ENCODE measurements at places on chromosomes 3 and 15.
A peak's percentile ranks its signal among the peaks of the same experiment; 100 is the strongest.

DNA sequence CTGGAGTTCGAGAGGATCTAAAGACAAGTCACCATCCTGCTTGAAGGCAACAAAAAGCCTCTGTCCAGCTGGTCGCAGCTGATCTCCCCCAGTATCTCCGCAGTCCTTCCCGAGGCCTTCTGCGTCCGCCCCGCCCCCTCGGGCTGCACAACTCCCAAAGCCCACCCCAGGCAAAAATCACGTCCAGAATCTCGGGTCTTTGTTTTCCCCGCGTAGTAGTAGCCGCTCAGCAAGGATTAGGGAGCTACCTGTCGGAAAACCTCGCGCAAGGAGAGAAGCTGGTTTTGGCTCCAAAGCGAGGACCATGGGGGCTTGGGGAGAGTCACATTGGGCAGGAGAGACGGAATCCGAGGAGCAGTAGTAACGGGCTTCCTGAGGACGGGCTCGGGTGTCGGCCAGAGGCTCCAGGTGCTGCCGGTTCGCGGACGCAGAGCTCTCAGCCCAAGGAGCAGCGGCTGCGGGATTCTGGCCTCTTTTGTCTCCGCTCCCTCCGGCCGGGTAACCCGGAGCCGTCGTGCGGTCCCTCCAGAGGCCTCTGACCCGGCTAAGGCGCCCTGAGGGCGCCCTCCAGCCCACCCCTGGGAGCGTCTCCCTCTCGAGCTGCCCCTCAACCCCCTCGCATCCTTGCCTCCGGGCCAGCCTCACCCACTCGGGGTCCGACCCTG is 401 bp downstream of the ZSCAN29 start:
- no peak for DNase-seq

DNA sequence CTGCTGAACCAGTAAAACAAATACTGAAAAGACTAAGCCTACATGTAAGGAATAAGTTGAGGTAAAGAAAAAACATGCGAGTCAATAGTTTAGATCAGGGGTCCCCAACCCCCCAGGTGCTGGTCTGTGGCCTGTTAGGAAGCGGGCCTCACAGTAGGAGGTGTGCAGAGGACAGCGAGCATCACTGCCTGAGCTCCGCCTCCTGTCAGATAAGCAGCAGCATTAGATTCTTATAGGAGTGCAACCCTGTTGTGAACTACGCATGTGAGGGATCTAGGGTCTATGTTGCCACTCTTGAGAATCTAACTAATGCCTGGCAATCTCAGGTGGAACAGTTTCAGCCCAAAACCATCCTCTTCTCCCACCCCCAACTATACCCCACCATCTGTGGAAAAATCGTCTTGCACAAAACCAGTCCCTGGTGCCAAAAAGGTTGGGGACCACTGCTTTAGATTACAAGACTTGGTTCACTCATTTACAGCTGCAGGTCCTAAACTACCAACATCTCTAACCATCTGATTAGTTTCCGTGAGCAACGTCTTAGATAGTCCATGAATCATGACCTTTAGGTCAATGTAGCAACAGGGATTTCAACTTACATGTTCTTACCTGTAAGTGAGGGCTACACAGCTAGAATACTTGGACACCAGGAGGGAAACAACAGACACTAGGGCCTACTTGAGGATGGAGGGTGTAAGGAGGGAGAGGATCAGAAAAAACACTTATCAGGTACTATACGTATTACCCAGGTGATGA is 66.7 kb downstream of the TRANK1 start:
- DNase-seq: no peak

- DNase-seq: peak; percentile 47
Measured at GRCh38 chr3:71163198-71163918, 420.2 kb downstream of the FOXP1 start.

DNA sequence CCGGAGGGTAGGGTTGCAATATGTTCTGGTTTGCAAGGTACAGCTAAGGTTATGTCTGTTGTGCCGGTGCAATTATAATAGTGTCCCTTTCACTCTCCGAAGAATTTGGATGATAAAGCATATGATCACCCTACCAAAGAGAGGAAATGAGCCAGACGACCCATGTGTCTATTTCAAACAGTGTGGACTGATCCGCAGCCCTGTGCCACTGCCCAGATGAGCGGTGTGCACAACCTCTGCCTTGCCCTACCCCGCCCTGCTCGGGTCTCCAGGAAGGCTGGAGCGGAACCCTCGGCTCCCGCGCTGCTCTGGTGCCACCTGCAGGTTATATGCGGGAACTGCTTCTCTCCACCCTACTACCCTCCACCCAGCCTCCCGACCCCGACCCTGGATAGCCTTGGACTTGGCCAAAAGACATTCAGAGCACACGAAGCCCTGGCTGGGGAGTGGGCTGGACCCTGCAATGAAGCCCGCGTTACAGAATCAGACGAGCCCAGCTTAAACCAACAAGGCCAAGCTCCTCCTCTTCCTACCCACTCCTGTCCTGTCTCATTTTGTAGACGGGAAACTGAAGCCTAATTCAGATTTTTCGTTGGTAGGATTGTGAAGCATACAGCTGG is 68.4 kb upstream of the CHRNB4 start:
- no peak for DNase-seq

DNA sequence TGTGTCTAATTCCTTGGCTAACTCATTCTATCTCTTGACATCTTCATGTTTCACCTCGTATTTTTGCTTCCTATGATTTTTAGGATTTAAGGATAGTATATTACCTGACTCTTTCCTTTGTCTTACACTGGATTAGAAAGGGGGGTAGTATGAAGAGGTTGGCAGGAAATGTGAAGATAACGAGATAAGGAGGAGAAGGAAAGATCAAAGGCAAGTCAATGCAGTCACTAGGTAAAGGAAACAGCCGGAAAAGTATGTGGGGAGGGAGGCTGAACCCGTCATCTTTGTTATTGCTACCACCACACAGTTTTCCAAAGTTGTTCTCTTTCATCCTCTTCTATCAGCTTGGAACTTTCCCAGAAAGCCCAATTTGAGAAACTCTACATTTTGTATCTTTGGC is 90.6 kb downstream of the SLC9A9 start:
- no peak for DNase-seq

- DNase-seq: no peak
Measured at GRCh38 chr15:85706779-85707518, 87.8 kb downstream of the KLHL25 start.

DNA sequence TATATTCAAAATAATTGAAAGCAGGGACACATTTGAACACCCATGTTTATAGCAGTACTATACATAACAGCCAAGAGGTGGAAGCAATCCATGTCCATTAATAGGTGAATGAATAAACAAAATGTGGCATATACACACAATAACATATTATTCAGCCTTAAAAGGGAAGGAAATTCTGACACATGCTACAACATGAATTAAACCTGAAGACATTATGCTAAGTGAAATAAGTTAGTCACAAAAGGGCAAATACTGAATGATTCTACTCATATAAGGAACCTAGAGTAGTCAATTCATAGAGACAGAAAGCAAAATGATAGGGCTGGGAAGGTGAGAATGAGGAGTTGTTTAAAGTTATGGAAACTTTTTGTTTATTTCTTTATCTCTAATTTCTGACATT is 40.9 kb downstream of the SNTN start:
- no peak for DNase-seq

- no peak for DNase-seq
Measured at GRCh38 chr3:134486577-134487041, 752 bp downstream of the CEP63 start.

DNA sequence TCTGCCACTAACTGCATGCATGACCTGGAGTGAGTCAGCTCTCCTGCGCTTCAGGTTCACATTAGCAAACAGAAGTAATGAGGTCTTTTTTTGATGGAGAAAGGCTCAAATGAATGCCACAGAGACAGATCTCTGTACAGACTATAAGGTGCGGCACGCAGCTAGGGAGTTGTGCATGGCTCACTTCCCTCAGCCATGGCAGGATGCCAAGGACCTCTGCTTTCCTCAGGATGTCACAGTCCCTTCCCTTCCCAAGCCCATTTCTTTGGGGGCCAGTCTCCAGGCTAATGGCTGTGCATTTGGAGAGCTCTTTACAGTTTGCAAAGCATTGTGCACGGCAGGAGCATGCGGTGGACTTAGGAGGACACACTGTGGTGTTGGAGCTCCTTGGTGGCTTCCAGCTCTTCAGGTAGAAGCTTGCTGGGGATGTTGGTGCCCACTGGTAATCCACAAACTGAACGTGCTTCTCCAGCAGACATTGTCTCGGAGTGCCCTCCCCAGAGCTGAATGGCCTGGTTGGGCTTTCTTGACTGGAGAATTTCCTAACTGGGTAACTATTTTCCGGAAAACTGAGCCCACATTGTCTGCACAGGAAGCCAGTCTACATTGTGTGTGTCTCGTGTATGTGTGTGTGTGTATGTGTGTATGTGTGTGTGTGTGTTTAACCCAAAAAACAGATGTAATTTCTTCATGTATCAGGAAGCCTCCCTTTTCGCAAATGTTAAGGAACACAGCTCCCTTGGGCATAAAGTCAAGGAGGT is 172.5 kb upstream of the TLE3 start:
- no peak for DNase-seq

GRCh38 chr15:89671687-89672086 is 7.5 kb downstream of the PLIN1 start:
- DNase-seq: no peak

GRCh38 chr15:98076021-98076816 is 115.7 kb downstream of the ARRDC4 start:
- DNase-seq: no peak

DNA sequence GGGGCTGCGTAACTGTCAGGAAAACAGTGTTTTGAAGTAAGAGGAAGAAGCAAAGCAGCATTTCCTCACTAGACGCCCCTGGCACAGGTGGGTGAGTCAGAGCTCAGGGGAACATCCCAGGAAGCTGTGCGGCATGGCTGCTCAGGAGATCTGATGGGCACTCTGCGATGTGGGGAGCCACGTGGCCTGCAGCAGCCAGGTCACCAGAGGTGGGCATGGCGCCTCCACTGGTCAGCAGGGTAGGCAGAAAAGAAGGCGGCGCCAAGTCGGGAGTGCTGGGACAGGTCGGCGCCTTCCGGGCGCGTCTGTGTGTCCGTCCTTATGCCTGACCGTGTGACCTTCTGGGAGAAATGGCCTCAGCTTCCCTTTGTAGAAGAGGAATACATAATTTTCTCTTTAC is 249.9 kb upstream of the ST8SIA2 start:
- DNase-seq: no peak

DNA sequence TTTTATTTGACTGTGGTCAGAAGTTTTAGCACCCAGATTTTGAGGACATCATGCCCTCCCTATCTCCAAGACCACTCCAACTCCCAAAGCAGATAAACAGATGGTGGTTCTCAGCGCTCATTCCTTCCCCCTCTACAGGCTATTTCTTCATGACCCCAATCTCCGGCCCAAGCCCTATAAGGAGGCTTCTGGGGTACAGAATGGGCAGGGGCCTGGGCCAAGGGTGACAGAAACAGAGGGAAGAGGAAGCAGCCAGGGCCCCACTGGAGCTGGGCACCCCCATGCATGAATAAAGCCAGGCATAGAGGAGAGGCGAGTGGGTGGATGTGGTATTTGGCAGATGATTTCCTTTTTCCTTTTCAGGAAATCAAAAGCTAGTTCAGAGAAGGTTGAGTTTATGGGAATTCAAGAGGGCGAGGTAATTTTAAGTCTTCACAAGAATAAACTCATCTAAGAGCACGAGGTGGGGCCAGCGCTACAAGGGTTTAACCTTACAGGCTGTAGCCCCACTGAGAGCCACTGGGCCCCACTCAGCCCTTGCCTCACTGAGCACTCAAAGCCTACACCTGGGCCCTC is 104.8 kb upstream of the HERC1 start:
- DNase-seq: no peak

- no peak for DNase-seq
Measured at GRCh38 chr3:188417766-188418165, 263.8 kb downstream of the LPP start.

GRCh38 chr3:197519801-197520211 is 36.0 kb downstream of the BDH1 start:
- DNase-seq: no peak

DNA sequence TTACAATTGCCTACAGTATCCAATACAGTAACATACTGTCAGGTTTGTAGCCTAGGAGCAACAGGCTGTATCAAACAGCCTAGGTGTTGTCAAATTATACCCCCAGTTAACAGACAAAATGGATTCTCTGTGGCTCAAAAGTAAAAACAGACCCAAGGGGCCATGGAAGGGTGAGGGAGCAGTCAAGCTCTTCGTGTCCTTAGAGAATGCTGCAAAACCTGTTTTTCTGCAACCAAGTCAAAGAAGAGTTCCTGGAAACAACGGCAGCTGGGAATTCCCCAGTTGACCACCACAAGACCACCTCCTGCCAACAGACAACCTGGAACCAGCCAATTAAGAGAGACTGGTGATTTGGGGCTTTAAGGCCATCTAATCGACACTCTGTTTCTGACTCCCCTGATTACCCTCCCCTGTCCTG is 11.1 kb upstream of the THUMPD3 start:
- DNase-seq: no peak

GRCh38 chr15:38197553-38197952 is 55.1 kb upstream of the SPRED1 start:
- no peak for DNase-seq

GRCh38 chr3:44468572-44469520 is 8.6 kb downstream of the ZNF445 start:
- DNase-seq: peak; percentile 46

GRCh38 chr3:188914552-188914951 is 257.2 kb upstream of the TPRG1 start:
- no peak for DNase-seq

Measured in LNCaP clone FGC (cell line).